DMS53 (cell line): ENCODE measurements at places on chromosomes 5 and 9.
A peak's percentile ranks its signal among the peaks of the same experiment; 100 is the strongest.

DNA sequence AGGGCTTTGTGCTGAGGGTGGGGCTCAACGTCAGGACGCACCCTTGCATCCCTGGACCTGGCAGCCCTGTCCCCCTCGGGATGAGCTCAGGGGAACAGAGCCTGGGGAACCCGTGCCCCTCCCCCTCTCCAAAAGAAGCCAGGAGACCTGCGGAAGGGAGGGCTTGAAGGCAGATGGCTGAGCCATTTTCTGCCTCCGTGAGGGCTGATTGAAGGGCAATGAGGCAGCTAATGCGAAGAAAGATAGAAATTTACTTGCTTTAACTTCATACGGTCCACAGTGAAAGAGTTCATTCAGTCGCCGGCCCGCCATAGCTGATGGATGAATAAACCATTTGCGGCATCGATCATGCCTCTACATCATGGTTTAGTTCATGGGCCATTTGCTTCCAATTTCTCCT lies 28.8 kb downstream of the ASS1 start:
- DNase-seq, result no peak

DNA sequence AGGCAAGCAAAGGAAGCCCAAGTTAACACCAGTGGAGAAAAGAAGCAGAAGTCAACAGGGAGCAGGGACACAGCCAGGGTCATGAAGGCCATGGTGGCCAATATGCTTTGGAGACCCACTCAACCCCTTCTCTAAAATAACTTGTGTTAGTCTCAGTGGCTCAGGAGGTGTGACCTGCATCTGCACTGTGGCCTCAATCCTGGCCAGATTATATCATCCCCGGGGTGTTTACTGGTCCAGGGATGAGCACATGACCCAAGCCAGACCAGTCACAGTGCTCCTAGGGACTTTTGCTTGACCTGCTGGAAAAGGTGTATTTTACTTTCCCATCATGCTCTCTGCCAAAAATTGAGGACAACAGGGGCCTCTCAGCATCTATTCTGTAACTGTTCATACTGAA lies 105.2 kb downstream of the DPYSL3 start:
- DNase-seq, result no peak

GRCh38 chr5:16477541-16477940 lies 11.9 kb upstream of the ZNF622 start:
- no peak for DNase-seq

- no peak for DNase-seq
These were observed 327.6 kb downstream of the ACTL7B start for GRCh38 chr9:108528231-108528630.

DNA sequence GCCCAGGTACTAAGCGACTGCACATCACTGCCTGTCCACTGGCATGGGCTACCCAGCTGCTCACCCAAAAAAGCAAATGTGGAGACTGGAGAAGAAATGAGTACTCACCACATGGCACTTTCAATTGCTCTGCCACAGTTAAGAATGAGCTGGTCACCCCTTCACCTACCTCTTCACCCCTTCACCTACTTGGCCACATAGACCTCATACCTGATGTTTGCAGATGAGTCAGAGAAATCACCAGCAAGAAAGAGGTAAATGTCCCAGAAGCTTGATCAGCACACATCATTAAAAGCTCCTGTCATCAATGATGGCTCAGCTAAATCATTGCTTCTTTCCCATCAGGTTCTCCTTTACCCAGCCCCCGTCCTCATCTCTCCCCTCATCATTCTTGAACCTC lies 7.6 kb upstream of the PRUNE2 start:
- DNase-seq, result peak; percentile 64

DNA sequence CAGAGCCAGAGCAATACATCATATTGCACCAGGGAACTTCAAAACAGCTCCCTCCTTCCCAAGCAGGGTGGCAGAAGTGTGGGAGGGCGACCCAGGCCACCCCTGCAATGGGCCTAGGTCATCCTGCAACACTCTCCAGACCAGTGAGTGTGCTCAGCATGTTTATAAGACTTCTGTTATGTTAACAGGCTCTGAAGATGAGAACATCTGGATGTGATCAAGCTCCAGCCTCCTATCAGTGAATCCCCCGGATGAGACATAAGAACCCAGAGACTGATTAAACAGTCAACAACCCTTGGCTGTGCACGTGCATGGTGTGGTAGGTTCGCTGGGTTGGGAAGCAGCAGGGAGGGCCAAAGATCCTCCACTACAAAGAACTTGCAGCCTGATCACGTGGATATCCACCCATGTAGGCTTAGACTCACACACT lies 63.3 kb downstream of the ABCA1 start:
- DNase-seq, result no peak

- no peak for DNase-seq
These were observed 346.4 kb downstream of the EBF1 start for GRCh38 chr5:158753354-158753753.
